ENCODE measurements at places on chromosomes 1 and 21. TPM values are rescaled to one million over a fixed set of nuclear protein-coding genes. Genes with fewer than 3 reads are reported as not detected.

DNA sequence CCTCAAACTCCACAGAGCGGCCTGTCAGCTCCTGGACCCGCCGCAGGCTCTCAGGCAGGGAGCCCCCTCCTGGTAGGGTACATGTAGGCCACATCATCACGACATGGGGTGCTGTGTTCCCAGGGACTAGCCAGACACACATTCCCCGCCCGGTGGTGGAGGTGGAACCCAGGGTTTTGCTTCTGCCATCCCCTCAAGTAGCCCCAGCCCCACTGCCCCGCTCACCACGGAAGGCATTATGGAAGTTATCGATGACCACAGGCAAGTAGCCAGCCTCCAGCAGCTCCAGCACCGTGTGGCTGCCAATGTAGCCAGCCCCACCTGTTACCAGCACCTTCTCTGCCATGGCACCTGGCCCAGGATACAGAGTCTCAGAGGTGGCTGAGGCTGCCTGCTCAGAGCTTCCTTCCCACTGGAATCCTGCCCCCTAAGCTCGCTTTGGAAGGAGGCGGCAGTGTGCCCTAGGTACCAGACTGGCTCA lies 1.9 kb downstream of the GALE start:
- no peak for DNase-seq
- H3K36me3 ChIP-seq: no peaks in the 10 kb centered on the region
- H3K27ac ChIP-seq: no peak overlapping the region
- peaks cover 22% of the 10 kb centered on the region for H3K4me1 ChIP-seq

DNA sequence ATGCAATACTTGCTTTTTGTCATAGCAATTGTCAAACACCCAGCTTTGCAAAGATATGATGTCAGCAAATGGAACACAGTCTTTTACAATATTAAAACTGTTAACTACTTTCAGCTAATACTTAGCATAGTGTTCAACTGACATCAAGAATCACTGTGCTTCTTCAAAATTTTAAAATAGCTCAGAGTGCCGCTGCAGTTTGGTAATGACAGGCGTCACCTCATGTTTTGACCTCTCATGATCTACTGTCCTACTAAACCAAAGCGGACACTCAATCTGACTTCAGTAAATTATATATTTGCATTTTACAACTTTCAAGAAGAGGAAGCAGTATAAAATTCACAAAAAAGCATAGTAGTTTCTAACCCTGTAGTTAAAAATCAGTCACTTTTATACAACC lies 2.0 kb downstream of the FMO1 start:
- H3K4me3 ChIP-seq: no peak overlapping the region
- H3K27me3 ChIP-seq: no peaks in the 10 kb centered on the region
- no peak for DNase-seq
- no peaks in the 10 kb centered on the region for H3K4me1 ChIP-seq

DNA sequence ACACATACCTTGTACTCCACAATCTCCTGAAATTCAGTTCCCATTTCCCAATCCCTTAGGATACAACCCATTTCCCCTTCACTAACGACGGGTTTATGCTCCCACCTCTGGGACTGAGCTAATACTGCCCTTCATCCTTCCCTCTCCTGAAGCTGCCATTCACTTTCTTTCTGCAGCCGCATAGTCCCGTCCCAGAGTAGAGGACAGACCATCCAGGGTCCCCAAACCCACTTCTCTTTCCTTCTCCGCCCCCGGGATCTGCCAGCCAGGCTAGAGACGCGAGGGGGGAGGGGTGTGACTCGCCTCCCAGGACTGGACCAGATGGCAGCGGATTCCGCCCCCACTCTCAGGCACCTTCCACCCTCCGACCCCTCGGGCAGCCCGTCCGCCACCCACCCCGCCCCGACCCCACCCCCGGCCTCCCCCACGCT lies 679 bp downstream of the ABL2 start:
- H3K36me3 ChIP-seq: no peaks in the 10 kb centered on the region
- H3K4me1 ChIP-seq: peaks cover 9% of the 10 kb centered on the region
- no peaks in the 10 kb centered on the region for H3K27me3 ChIP-seq
- peak; percentile 71 for DNase-seq
- H3K27ac ChIP-seq: peak overlapping the region; percentile 60

- no peaks in the 10 kb centered on the region for H3K36me3 ChIP-seq
- no peak for DNase-seq
- H3K27ac ChIP-seq: no peak overlapping the region
- H3K27me3 ChIP-seq: no peaks in the 10 kb centered on the region
Observed at GRCh38 chr1:2564815-2565374, 8.7 kb downstream of the TNFRSF14 start.

- no peaks in the 10 kb centered on the region for H3K27me3 ChIP-seq
- no peak overlapping the region for H3K27ac ChIP-seq
- H3K4me1 ChIP-seq: peaks cover 5% of the 10 kb centered on the region
- no peak for DNase-seq
- H3K36me3 ChIP-seq: no peaks in the 10 kb centered on the region
Observed at GRCh38 chr1:94037392-94038229, 83.3 kb downstream of the ABCA4 start.

DNA sequence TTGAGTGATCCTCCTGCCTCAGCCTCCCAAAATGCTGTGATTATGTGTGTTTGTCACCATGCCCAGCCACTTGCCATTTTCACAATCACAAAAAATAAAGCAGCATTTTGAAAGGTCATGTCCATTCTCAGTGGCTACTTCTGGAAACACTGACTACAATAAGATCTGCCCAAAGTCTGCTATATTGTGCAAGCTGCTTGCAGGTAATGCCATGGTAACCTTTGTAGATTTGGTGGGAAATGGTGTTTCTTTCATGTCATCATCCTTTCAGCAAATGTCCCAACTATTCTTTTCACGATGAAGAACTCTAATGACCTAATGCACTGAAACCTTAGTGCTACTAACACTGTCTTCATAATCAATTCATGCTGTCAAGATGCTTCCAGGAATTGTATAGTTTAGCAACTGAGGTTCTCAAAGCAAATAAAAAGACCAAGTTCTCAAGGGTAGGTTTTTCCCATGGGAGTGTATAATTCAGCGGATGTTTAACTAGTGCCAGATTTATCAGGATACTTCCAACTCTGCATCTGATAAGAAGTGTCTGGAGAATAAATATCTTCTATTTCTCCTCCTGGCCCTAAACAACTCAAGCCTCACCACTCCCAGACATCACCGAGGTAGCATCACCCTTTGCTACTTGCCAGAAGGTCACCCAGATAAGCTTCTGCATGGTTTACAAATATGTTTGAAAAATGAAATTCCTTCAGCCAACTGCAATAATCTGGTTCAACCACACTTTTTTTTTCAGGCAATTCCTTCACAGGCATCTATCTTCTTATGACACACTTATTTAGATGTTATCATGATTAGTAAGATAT lies 132.0 kb upstream of the ZC3H11B start:
- peak; percentile 20 for DNase-seq
- no peaks in the 10 kb centered on the region for H3K36me3 ChIP-seq
- H3K27me3 ChIP-seq: no peaks in the 10 kb centered on the region
- H3K27ac ChIP-seq: no peak overlapping the region
- H3K4me1 ChIP-seq: peaks cover 19% of the 10 kb centered on the region

- H3K27me3 ChIP-seq: no peaks in the 10 kb centered on the region
- H3K27ac ChIP-seq: no peak overlapping the region
- no peak overlapping the region for H3K4me3 ChIP-seq
- DNase-seq: no peak
- no peaks in the 10 kb centered on the region for H3K36me3 ChIP-seq
Observed at GRCh38 chr1:65497256-65497830, 76.9 kb downstream of the LEPR start.

EFNA3 gene
- total RNA-seq: 7.5 TPM

HPDL gene
- 1.1 TPM for total RNA-seq

SV2A gene
- total RNA-seq: 1.7 TPM

ATP1A4 gene
- total RNA-seq: 13.3 TPM

- no peaks in the 10 kb centered on the region for H3K36me3 ChIP-seq
- peak overlapping the region; percentile 98 for H3K4me3 ChIP-seq
- H3K27me3 ChIP-seq: no peaks in the 10 kb centered on the region
- peak overlapping the region; percentile 98 for H3K27ac ChIP-seq
- H3K4me1 ChIP-seq: peaks cover 32% of the 10 kb centered on the region
Observed at GRCh38 chr1:154221278-154222001, 685 bp downstream of the UBAP2L start.
